Naive thymus-derived CD8-positive, alpha-beta T cell (primary cell): ENCODE measurements at places on chromosomes 16 and 17.

- H3K27me3 ChIP-seq, result peaks cover 20% of the 10 kb centered on the region
- H3K36me3 ChIP-seq, result no peaks in the 10 kb centered on the region
- no peak for DNase-seq
- H3K4me1 ChIP-seq, result no peaks in the 10 kb centered on the region
Measured at GRCh38 chr17:61496957-61497653, 44.9 kb downstream of the TBX4 start.

GRCh38 chr16:11876306-11876705 lies 25.0 kb upstream of the RSL1D1 start:
- no peak for DNase-seq
- H3K36me3 ChIP-seq, result peaks cover 82% of the 10 kb centered on the region
- no peaks in the 10 kb centered on the region for H3K27me3 ChIP-seq
- H3K4me3 ChIP-seq, result no peak overlapping the region
- no peak overlapping the region for H3K27ac ChIP-seq
- H3K4me1 ChIP-seq, result no peaks in the 10 kb centered on the region

DNA sequence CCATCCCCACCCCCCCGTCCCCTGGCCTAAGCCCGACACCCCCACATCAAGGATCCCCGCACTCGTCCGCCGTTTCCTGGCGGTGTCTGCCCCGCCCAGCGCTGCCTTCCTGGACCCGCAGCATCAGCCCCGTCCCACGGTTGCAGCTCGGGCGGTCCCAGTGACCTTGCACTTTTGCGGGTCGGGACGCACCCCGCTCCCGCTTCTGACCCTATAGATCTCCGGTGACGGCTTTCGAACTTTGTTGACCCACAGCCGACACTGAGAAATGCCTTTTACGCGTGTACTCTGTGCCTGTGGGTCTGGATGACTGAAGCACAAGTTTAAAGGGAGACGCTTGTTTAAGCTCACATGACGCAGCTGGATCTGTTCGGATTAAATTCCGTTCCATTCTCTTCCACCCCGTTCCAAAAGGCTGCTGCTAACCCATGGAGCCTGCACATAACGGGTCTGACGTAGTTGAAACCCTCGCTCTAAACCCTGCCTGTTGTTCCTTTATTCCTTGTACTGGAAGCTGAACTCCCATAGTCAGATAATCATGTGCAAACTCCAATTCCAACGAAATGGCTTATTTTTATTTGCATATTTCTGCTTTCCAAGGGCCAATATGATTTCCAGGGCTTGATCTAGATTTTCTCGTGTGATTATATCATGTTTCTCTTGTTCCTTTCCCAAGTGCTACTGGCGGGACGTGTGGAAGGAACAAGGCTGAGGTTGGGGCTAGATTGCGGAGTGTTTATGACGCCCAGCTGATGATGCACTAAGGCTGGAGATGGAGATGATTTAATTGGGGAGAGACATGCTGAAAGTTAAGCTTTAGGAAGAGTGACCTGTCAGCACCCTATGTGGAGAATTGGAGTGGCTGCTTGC lies 834 bp downstream of the FLYWCH1 start:
- no peak for DNase-seq
- peak overlapping the region; percentile 89 for H3K4me3 ChIP-seq
- H3K36me3 ChIP-seq, result no peaks in the 10 kb centered on the region
- peaks cover 26% of the 10 kb centered on the region for H3K4me1 ChIP-seq
- peak overlapping the region; percentile 71 for H3K27ac ChIP-seq

DNA sequence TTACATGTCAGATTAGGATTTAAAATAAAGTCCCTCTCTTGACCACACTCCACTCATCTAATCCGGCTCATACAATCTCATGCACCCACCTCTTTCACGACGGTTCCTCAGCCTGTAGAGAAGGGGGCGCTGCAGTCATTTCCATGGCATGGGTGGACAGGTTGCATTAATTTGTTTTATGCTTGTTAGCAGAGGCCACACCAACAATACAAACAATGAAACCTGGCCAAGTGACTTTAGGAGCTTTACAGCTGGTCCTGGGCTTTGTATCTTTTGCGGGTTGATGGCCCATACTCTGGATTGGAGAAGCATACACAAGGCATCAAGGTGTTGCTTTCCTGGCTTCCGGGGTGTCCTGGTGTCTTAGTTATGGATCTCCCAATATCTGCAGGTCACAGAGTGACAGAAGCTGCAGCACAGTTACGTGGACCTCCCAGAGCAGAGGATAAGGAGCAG lies 9.7 kb upstream of the SNF8 start:
- no peak overlapping the region for H3K4me3 ChIP-seq
- DNase-seq, result no peak
- peaks cover 9% of the 10 kb centered on the region for H3K4me1 ChIP-seq
- H3K27ac ChIP-seq, result no peak overlapping the region

- H3K27ac ChIP-seq, result no peak overlapping the region
- H3K4me1 ChIP-seq, result peaks cover 13% of the 10 kb centered on the region
- DNase-seq, result no peak
- no peak overlapping the region for H3K4me3 ChIP-seq
- no peaks in the 10 kb centered on the region for H3K36me3 ChIP-seq
Measured at GRCh38 chr17:50196826-50197225, 4.6 kb downstream of the COL1A1 start.

DNA sequence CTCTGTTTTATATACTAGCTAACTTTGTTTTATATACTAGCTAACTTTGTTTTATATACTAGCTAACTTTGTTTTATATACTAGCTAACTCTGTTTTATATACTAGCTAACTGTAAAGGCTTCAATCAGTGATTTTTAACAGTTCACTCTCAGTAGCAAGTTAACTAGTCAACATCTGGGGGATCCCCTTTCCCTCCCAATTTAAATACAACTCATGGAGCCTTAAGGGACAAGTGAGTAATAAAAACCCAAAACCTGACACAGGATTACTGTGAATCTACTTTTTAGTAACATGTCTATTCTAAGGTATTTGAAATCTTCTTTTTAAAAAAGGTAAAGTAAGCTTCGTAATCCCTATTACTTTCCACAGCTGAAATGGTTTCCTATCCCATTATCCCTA lies 32.2 kb downstream of the FAM222B start:
- no peaks in the 10 kb centered on the region for H3K27me3 ChIP-seq
- DNase-seq, result no peak
- H3K36me3 ChIP-seq, result peaks cover 3% of the 10 kb centered on the region
- H3K27ac ChIP-seq, result no peak overlapping the region
- peaks cover 15% of the 10 kb centered on the region for H3K4me1 ChIP-seq
- H3K4me3 ChIP-seq, result peak overlapping the region; percentile 93
